ENCODE measurements at places on chromosomes 7 and 10. TPM values are rescaled to one million over a fixed set of nuclear protein-coding genes. Genes with fewer than 3 reads are reported as not detected.

- no peak for DNase-seq
Observed at GRCh38 chr7:11317766-11318165, 344.1 kb downstream of the PHF14 start.

DNA sequence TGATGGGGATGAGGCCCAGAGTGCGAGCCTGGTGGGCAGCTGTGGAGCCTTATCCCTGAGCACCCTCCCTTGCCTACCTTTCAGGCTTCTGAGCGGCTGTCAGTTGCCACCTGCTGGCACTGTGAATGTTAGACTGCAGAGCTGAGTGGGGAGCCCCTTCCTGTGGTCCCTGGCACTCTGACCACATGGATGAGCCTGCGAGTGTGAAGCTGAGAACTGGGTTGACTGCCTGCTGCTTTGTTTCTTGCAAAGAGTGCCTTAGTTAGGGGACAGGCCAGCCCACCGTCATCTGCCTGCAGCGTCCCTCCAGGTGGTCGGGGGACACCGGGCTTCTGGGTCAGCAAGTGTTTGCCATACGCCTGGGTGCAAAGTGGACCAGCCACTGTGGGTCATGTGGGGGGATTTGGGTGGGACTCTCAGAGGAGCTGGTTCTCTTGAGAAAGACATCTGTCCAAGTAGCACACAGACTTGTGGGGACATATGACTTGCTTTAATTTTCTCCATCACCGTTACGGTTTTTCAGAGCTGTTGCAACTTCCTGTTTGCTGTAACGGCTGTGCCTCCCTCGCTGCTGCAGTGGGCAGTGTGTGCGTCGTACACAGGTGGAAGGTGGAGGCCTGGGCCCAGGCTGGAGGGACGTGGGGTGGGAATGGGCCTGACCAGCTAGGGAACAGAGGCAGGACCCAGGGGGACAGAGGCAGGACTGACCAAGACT is 13.7 kb downstream of the INPP5A start:
- DNase-seq: no peak

GRCh38 chr10:74854610-74855009 is 28.2 kb downstream of the KAT6B start:
- DNase-seq: no peak

DNA sequence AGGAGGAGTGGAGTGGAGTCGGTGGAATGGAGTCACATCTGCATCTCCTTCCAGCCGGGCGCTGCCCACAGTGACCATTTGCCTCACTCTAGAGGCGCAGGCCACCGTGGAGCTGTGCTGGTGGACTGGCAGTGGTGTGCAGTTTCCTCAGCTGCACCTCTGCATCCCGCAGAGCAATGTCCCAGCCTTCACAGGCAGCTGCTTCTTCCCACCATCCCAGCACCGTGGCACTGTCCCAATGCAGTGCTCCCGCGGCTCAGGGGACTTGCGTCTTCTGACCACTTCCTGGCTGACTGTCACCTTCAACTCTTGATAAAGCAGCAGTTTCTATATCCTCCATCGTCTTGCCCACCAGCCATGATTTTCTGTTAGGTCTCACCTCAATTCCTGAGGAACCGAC is 90.3 kb upstream of the SFMBT2 start:
- DNase-seq: no peak

DNA sequence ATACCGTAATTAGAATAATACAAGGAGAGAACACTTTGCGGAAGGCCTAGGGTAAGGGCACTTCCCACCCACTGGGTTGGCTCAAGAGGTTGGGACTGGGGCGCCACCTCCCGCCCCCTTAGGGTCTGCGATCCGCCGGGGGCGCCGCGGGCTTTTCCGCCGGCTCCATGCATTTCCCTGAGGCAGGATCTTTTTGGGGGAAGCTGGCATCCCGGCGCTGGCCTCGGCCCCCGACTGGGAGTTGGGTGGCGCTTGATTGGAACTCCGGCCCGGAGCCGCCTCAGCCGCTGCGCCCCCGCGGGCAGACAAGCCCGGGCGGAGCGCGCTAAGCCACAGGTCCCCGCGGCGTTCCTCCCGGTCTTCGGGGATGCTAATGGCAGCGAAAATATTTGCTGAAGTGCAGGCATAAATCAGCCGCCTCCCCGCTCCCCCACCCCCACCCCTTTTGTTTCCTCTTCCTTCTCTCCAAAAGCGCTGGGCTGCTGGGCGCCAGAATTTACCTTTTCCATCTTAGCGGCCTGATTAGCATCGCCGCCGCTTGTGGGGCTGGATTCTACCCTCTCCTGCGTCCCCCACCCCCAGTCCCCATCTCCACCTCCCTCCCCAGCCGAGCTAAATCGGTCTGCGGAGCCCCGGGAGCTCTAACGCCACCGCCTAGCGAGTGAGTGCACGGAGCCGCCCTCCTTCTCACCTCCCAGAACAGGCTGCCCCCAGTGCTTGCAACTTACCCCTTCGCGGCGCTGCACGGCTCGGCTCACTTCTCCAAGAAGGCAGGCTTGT is 5.1 kb downstream of the UNC5B start:
- DNase-seq: no peak

DNA sequence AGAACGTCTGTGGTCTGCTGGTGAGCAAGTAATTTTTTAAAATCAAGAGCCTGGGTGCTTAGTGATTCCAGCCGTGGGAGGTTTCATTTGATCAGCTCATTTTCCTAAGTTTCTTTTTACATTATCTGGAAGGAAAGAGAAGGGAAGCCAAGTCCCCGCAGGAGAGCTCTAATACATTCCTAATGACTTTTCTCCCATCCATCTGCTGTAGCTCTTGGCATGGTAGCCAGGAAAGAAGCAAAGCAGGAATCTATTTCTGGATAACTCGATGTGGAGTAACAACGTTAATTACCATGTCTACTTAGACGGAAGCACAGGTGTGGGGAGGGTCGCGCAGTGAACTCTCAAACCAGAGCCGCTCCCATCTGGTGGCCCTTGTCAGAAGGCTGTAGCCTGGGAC is 121.9 kb downstream of the PAXIP1 start:
- no peak for DNase-seq

DNA sequence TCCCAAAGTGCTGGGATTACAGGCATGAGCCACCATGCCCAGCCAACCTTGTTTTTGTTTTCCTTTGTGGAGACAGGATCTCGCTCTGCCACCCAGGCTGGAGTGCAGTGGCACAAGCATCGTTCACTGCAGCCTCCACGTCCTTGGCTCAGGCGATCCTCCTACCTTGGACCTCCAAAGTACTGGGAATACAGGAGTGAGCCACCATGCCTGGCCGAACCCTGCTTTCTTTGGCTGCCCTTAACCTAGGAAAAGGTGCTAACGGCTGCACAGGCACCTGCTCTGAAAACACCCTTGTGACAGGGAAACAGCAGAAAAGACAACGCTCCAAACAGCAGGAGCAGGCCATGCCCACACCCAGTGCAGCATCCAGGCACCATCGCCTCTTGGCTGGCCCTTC is 71.9 kb downstream of the OAT start:
- no peak for DNase-seq

The IDI2 gene
- total RNA-seq: not detected

The ADAM22 gene
- 15.0 TPM for total RNA-seq

The ASB4 gene
- not detected for total RNA-seq
